ENCODE measurements at places on chromosomes 3 and 15.

DNA sequence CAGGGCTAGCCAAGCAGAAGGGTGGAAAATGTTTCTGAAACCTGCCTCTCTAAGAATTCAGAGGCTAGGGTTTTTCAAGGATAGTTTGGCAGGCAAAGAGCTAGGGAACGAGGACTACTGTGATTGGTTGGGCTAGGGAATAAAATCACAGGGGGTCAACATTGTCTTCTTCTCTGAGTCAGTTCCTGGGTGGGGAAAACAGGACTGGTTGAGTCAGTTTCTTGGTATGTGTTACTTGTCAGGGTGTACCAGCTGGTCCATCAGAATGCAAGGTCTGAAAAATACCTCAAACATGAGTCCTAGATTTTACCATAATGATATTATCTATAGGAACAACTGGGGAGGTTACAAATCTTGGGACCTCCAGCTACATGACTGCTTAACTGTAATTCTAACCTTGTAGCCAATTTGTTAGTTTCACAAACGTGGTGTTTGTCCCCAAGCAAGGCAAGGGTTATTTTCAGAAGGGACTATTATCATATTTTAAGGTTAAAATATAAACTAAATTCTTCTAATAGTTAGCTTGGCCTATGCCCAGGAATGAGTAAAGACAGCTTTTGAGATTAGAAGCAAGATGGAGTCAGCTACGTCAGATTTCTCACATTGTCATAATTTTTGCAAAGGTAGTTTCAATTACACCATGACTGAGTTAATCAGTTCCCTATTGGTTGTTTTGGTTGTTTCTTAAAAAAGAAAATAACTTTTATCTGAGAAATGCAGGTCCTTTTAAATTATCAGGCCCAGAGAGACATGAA, 231.5 kb downstream of the ALCAM start:
- DNase-seq = no peak

DNA sequence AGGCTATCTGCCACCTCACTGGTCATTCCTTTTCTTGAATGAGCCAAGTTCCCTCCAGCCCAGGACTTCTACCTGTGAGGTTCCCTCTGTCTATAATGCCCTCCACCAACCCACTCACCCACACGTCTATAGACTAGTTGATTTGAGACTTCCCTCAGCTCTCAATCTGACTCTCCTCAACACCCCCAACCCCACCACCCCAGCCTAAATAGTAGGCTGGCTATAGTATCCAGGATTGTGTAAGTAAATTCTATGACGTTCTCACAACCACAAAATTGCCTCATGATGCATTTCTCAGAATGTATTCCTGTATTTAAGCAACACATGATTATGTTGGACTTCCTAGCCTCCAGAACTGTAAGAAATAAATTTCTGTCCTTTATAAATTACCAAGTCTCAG, 2.2 kb downstream of the PLSCR1 start:
- peak; percentile 65 for DNase-seq

GRCh38 chr3:106403371-106404145, 534.7 kb upstream of the CBLB start:
- DNase-seq = no peak

GRCh38 chr15:27796405-27797320, 302.5 kb downstream of the OCA2 start:
- no peak for DNase-seq
